ENCODE measurements at places on chromosomes 16 and 17. TPM values are rescaled to one million over a fixed set of nuclear protein-coding genes. Genes with fewer than 3 reads are reported as not detected.
A peak's percentile ranks its signal among the peaks of the same experiment; 100 is the strongest.

DNA sequence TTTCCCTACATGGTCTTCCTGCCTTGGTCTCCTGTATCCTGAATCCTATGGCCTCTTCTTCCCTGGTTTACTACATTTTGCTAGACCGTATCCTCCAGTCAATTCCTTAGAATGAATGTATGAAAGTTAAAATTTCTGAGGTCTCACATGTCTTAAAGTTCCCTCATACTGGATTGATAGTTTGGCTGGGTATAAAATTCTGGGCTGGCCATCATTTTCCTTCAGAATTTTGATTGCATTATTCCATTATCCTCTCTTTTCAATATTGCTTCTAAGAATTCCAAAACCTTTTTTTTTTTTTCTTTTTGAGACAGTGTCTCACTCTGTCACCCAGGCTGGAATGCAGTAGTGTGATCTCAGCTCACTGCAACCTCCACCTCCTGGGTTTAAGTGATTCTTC, 10.8 kb downstream of the NOD2 start:
- no peak for DNase-seq

Gene PERCC1
- not detected for polyA plus RNA-seq

Gene NLGN2
- 21.4 TPM for polyA plus RNA-seq

GRCh38 chr17:10439816-10440215, 18.1 kb upstream of the MYH8 start:
- DNase-seq = no peak

Gene TP53TG3C
- not detected for polyA plus RNA-seq

- no peak for DNase-seq
Observed at GRCh38 chr17:19533718-19534561, at the start of gene SLC47A1. Gene SLC47A1 (plus strand): TSS chr17:19533854. CDS start chr17:19533940, 86 bp downstream.

- DNase-seq = no peak
Observed at GRCh38 chr17:17783825-17784656, 52.7 kb downstream of the SREBF1 start.

GRCh38 chr17:44996304-44996703, 28.2 kb upstream of the C1QL1 start:
- no peak for DNase-seq

Gene CPD
- 89.3 TPM for polyA plus RNA-seq

DNA sequence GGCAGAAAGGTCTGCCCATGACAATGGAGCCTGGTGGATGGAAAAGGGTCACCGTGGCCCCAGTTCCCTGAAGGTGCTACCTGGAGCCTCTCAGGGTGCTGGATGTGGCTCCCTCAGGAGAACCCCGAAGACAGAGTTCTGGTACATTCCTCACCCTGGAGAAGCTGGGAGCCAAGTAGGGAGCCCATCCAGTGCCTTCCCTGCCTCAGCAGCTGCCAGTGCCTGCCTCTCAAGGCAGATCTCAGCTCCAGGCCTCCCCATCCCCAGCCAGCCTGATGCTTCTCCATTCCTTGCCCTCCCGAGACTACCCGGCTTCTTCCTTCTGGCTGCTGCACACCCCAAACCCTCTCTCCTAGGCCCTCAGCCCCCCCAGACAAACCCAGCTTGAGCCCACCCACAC, 20.5 kb downstream of the SCGB1C2 start:
- DNase-seq = no peak

- no peak for DNase-seq
Observed at GRCh38 chr16:12257926-12258561, 281.5 kb downstream of the SNX29 start.

GRCh38 chr17:50691550-50692447, 15.9 kb downstream of the ANKRD40 start:
- no peak for DNase-seq

Gene USP43
- 7.1 TPM for polyA plus RNA-seq

Gene LITAFD
- not detected for polyA plus RNA-seq

DNA sequence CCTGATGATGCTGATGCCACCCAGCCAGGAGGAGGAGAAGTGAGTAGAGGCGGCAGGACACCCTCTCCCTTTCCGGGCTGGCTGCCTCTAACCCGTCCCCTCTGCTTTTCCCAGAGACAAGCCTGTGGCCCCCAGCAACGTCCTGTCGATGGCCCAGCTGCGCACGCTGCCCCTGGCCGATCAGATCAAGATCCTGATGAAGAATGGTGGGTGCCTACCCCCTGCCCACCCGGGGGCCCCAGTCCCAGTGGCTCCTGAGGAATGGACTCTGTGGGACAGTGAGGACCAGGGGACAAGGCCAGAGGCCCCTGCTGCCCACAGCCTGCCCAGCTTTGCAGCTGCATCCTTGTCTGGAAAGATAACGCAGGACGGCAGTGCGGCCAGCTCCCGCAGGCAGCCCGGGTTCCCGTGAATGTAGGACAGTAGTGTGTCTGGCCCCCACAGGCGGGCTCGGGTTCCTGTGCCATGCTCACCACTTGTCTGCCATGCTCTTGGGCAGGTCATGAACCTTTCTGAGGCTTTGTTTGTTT, 19.9 kb downstream of the POLR3E start:
- no peak for DNase-seq

DNA sequence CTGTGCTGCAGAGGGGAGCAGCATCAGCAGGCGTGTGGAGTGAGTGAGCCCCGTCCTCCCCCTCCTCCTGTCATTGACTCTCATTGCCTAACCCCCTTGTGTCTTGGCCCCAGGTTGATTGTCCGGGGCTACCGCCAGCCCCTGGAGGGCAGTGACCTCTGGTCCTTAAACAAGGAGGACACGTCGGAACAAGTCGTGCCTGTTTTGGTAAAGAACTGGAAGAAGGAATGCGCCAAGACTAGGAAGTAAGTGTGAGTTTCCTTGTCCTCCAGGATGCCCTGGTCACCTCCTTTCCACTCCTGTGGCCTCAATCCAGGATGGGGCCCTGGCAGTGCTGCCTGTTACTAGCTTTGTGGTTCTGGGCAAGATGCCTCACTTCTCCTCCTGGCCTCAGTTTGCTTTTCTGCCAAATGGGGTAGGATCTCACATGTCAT, 87.0 kb downstream of the ABCC1 start:
- DNase-seq = no peak

Gene NMRAL1
- 32.3 TPM for polyA plus RNA-seq

- no peak for DNase-seq
Observed at GRCh38 chr16:74561626-74562025, 45.3 kb downstream of the GLG1 start.

Gene KRTAP1-5
- polyA plus RNA-seq = not detected

GRCh38 chr16:71341881-71342280, 16.6 kb upstream of the CALB2 start:
- no peak for DNase-seq

Gene DNAAF1
- polyA plus RNA-seq = 4.2 TPM

DNA sequence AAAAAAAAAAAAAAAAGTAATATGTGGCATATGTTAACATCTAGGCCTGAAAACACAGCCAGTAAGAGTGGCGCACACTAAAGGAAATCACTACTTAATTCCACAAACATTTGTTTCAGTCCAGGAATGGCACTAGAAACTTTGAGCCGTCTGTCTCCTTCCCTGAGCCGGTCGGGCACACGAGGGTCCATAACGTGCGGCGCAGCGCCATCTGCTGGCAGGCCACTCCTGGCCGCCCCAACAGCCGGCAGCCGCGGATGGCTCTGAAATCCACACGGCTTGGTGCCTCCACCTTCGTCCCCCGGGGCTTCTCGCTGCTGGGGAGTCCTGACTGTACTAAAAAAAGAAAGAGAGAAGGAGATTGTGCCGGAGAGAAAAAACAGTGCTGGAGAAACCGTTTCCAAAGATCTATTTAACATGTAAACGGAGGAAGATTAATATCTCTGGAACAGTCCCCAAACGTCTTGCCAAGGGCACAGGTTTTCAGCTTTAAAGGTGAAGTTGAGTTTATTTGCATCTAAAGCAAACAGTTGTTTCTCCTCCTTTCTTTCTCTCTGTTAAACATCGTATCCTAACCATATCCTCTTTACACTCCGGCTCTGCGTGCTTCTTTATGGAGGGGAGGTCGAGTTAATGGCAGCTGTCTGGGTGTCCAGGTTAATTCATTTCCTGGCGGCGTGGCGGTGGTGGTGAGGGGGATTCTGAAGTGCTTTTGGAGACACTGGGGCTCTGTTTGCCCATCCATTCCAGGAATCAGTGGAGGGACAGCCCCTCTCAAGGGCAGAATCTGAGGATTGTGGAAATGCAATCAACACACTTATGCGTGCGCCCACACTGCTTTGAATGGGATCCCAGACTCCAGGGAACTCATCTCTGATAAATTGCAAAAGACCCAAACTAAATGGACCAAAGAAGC, 611.3 kb upstream of the SALL1 start:
- peak; percentile 83 for DNase-seq

DNA sequence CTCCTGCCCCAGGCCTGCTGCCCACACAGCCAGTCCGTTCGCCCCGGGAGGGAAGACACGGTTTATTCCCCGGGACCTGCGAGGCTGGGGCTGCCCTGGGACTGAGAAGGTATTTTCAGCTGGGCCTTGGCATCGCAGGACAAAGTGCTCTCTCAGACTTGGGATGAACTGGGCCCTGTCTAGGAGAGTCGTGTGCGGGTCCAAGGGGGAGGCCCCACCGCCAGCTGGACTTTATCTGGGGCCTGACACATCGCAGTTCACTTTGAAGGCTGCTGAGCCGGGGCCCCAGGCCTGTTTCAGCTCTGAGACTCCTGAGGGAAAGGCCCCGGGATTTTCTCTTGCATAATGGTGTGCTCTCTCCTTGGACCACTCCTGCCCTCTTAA, 6.8 kb downstream of the CRISPLD2 start:
- peak; percentile 46 for DNase-seq

GRCh38 chr17:57732062-57732461, 13.0 kb downstream of the CCDC182 start:
- DNase-seq = no peak

DNA sequence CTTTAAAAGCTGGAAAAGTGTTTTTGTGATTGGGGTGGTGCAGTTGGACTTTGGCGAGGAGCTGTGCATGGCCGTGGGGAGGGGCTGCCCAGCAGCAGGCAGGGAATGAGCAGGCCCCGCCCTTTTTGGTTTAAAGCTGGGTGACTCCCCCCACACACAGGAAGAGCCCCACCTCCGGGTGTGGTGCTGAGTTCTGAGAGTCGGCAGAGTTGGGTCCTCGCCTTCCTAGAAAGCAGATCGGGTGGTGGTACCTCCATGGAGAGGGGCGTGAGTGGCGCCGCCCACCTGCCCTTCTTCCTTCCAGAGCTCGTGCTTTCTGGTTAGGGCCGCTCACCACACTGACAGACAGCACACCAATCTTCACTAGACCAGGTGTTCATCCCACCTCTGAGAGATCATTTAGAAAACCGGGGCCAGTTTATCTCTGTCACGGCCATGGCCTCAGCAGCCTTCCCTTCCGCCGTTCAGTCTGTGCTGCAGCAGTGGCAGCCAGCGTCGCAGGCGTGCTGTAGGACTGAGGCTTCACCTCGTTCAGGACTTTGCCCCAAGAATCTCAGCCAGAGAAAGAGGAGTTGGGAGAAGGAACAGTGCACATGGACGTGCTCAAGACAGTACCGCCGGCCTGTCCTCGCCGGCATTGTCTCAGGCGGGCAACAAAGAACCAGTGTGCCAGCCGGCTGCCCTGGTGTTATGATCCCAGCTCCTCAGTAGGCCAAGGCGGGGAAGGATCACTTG, 144.0 kb upstream of the CHMP6 start:
- no peak for DNase-seq

DNA sequence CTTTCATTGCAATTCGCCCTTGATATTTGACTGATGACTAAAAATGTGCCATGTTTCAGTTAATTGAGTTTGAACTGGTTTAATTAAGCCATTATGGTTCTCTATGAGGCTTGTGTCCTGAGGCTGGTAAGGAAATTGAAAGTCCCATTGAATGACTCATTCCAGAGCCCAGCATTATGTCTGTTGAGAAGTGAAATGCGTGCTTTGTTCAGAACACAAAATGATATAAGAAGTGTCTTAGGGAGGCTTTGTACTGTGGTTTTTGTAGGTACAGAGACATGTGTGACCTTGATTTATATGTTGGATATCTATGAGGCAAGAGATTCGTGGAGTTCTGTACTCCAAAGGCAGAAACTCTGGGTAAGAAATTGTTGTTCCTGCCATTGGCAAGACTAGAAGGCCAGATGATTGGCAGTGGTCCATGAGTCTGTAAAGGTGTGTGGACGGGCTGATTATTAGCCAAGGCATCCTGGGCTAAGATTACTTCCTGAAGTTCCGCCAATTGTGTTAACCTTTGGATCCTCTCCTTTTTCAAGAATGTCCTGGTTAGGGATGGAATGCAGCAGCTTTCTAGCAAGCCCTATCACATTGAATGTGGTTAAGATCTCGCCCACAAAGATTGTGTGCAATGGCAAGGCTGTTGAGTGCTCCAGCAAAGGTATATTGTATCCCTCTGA, 103.7 kb downstream of the NPIPB5 start:
- no peak for DNase-seq

Gene GLIS2
- 51.0 TPM for polyA plus RNA-seq

DNA sequence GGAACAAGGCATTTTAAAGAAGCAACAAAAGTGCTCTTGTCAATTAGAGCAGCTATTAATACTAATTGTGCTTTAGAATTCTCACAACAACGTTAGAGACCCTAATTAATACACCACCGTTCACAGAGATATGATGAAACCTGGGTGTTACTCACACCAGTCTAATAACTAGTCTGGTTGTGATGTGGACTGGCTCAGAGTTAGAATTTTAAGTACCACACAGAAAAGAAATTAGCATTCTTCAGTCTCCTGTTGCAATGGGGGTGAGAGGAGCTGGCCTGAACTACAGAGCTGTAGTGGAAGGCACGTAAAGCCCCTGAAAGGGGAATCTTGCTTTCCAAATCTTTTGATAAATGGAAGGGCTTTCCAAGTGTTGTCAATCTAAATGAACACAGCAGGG, 240.8 kb upstream of the TOX3 start:
- no peak for DNase-seq

DNA sequence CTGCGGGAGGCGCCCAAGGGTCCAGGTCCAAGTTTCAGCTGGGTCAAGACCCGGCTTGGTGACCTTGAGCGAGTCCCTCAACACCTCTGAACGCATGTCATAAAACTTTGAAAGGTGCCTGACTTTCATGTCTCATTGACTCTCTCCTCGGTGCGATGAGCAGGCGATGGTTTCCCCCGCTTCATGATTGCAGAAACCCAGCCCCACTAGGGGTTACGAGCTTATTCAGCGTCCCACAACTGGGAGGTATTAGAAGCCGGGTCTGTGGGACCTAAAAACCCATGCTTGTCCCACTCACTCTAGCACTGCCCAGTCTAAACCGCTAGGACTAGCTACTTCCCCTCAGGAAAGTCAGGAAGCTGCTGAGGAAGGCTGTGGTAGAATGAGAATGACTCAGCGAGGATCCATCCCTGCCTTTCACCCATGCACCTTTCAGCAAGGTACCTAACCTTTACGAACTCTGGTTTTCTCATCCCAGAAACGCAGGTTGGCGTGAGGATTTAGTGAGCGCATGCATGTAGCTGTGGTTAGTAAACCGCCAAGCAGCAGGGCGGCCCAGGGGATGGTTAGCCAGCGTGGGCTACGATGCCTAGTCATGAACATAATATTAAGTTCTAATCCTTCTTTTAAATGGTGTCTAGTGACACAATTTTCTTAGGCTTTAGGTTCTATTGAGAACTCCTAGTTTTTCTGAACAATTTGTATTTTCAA, 26.2 kb upstream of the RFFL start:
- no peak for DNase-seq

Gene CES3
- 2.8 TPM for polyA plus RNA-seq

DNA sequence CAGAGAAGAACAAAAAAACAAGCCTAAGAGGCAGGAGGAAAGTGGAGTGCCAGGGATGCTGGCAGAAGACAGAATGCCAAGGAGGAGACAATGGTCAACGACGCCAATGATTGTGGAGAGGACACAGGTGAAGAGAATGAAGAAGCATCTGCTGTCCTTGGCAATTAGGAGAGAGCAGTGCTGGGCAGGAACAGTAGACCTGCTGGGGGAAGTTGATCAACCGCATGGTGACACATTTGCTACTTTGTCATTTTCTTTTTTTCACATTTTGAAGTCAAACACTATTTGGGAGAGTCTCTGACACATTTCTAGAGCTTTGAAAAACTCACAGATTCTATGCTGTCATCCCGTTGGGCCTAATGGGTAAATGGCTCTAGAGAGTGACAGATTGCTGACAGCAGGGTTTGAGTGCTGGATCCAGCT, 1.1 kb upstream of the PIK3R6 start:
- DNase-seq = no peak
